ENCODE measurements at places on chromosomes 4 and X. TPM values are rescaled to one million over a fixed set of nuclear protein-coding genes. Genes with fewer than 3 reads are reported as not detected.

The LEF1 gene
- total RNA-seq = 0.54 TPM

- H3K4me1 ChIP-seq = peaks cover 5% of the 10 kb centered on the region
- DNase-seq = no peak
- H3K27ac ChIP-seq = no peak overlapping the region
- no peak overlapping the region for H3K4me3 ChIP-seq
- H3K36me3 ChIP-seq = no peaks in the 10 kb centered on the region
These were observed 66.0 kb upstream of the FAT1 start for GRCh38 chr4:186789651-186790050.

The CCNB3 gene
- 0.21 TPM for total RNA-seq

DNA sequence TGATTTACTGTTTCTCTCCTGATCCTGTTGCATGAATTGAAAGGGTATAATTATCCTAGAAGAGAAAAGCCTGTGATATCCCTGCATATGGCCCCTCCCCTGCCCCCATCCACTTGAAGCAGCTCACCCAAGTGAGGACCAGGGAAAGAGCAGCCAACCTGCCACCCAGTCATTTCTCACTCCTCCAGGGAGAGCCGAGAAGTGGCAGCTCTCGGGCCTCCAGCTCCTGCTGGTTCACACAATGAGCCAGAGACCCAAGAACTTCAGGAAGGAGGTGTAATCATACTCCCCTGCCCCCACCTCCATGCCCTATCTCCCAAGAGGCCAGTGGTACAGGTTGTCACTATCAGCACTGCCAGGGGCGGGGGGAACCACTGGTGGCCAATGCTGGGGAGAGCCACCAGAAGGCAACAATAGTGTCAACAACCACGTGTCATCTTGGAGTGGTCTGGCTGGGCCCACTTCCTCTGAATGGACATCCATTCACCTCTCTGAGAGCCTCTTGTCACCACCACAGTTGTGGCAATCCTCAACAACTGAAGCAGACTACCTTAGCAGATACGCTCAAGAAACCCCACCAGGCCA lies 42.9 kb downstream of the APOO start:
- no peaks in the 10 kb centered on the region for H3K4me1 ChIP-seq
- H3K27ac ChIP-seq = no peak overlapping the region
- no peak for DNase-seq

DNA sequence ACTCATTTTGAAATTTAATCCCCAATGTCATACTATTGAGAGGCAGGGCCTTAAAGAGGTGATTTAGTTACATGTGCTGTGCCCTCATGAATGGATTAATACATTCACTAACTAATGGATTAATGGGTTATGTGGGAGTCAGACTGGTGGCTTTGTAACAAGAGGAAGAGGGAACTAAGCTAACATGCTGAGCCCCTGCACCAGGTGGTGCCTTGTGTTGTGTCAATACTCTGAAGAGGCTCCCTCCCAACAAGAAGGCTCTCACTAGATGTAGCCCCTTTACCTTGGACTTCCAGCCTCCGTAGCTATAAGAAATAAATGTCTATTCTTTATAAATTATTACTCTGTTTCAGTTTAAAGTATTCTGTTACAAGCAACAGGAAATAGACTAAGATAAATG lies 411.9 kb upstream of the EMCN start:
- no peak for DNase-seq
- no peaks in the 10 kb centered on the region for H3K4me1 ChIP-seq
- no peaks in the 10 kb centered on the region for H3K36me3 ChIP-seq
- no peak overlapping the region for H3K27ac ChIP-seq
- no peaks in the 10 kb centered on the region for H3K27me3 ChIP-seq

DNA sequence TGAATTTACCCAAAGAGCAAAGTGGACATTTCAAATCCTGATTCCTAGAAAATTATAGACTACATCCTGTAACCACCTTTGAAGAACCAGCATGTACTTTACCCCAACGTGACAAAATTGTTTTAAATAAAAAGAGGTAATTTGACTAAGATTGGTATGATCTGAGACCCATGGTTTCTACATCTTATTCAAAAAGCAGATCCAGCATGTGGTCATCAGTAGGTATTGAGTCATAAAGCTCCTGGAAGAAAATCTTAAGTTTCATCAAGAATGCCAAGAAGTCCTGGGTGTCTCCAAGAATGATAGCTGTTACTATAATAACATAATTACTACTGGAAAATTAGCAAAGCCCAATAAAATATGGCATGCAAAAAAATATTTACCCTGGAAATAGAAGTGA lies 61.8 kb downstream of the NFKB1 start:
- DNase-seq = no peak
- H3K27me3 ChIP-seq = no peaks in the 10 kb centered on the region
- no peak overlapping the region for H3K4me3 ChIP-seq
- H3K27ac ChIP-seq = no peak overlapping the region
- H3K36me3 ChIP-seq = no peaks in the 10 kb centered on the region

The SMR3B gene
- total RNA-seq = not detected

- no peaks in the 10 kb centered on the region for H3K4me1 ChIP-seq
- H3K27me3 ChIP-seq = no peaks in the 10 kb centered on the region
- DNase-seq = no peak
These were observed 111.1 kb downstream of the APOOL start for GRCh38 chrX:85114776-85115175.

The SUPT20HL2 gene
- not detected for total RNA-seq

The LUZP4 gene
- total RNA-seq = not detected

The CSAG2 gene
- not detected for total RNA-seq

- no peaks in the 10 kb centered on the region for H3K36me3 ChIP-seq
- no peak overlapping the region for H3K4me3 ChIP-seq
- H3K4me1 ChIP-seq = peaks cover 7% of the 10 kb centered on the region
- no peak for DNase-seq
- H3K27ac ChIP-seq = no peak overlapping the region
- H3K27me3 ChIP-seq = no peaks in the 10 kb centered on the region
These were observed 49.4 kb downstream of the C4orf46 start for GRCh38 chr4:158622251-158622650.

- H3K27ac ChIP-seq = no peak overlapping the region
- no peaks in the 10 kb centered on the region for H3K27me3 ChIP-seq
- no peaks in the 10 kb centered on the region for H3K36me3 ChIP-seq
- DNase-seq = no peak
These were observed 512.0 kb upstream of the NR3C2 start for GRCh38 chr4:148954011-148954749.

The RHOXF1 gene
- not detected for total RNA-seq

DNA sequence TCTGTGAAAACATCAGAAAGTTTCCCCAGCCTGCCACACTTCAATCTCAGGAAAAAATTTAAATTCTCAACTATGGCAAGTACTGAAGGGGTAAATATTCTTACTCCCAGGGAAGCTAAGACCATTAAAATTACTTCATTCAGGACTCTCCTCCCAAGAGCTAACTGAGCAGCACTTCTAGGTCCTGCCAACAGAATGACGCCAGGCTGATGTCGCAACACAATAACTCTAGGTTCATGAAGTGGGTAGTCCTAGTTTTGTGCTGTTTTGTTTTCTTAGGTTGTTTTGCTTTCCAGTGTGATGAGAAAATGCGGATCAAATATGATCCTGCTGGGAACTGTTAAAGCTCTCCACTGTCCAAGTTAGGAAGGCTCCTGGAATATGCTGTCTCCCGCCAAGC lies 180.0 kb downstream of the NKX6-1 start:
- DNase-seq = no peak
- no peaks in the 10 kb centered on the region for H3K27me3 ChIP-seq
- H3K36me3 ChIP-seq = no peaks in the 10 kb centered on the region
- H3K4me1 ChIP-seq = no peaks in the 10 kb centered on the region
- no peak overlapping the region for H3K27ac ChIP-seq

GRCh38 chr4:182578402-182578801 lies 335.2 kb downstream of the TENM3 start:
- H3K36me3 ChIP-seq = no peaks in the 10 kb centered on the region
- DNase-seq = no peak
- no peak overlapping the region for H3K4me3 ChIP-seq
- H3K27ac ChIP-seq = no peak overlapping the region
- no peaks in the 10 kb centered on the region for H3K4me1 ChIP-seq

GRCh38 chr4:41060352-41061334 lies 153.7 kb downstream of the APBB2 start:
- no peaks in the 10 kb centered on the region for H3K27me3 ChIP-seq
- H3K4me3 ChIP-seq = peak overlapping the region; percentile 36
- DNase-seq = no peak

DNA sequence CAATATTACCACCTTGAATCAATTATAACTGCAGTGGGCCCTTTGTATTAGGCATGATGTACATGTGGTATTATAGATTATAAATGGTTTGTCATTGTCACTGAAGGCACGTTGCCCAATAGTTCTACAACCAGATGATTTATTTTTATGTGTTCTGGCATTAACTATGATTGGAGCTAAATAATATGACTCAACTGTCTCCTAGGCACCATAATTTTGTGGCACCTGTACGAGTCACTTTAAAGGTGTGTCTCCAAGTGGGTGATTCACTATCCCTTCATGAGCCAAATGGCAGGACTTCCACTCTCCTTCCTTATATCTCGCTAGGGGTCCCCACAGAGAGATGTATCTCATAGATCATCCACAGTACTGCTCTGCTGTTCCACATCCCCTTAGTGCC lies 6.1 kb upstream of the SMPX start:
- no peak overlapping the region for H3K27ac ChIP-seq
- H3K36me3 ChIP-seq = no peaks in the 10 kb centered on the region
- no peak for DNase-seq
- H3K27me3 ChIP-seq = no peaks in the 10 kb centered on the region
- H3K4me3 ChIP-seq = no peak overlapping the region
